SK-N-SH treated with all-trans-retinoic acid at 6 μM for 48 hours (cell line): ENCODE measurements at places on chromosomes 5 and 9.

DNA sequence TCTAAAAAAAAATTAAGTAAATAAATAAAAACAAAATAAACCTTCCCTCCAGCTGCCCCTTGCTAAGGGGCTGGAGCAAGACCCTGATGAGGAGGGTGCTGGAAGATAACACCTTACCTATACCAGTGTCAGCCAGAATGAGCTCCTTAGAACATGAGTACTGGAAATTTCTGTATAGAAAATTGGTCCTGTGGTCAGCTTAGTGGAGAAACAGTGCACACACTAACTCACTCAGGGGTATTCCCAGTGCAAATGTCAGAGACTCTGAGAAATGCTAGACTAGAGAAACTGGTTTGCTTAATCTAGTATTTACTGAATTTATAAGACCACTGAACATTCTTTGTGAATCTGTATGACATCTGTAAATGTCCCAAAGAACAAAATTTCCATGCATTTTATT is 62.1 kb upstream of the CTXN3 start:
- ATAC-seq = no peak

- ATAC-seq = no peak
These were observed 4.8 kb upstream of the CENPH start for GRCh38 chr5:69184621-69185020.

DNA sequence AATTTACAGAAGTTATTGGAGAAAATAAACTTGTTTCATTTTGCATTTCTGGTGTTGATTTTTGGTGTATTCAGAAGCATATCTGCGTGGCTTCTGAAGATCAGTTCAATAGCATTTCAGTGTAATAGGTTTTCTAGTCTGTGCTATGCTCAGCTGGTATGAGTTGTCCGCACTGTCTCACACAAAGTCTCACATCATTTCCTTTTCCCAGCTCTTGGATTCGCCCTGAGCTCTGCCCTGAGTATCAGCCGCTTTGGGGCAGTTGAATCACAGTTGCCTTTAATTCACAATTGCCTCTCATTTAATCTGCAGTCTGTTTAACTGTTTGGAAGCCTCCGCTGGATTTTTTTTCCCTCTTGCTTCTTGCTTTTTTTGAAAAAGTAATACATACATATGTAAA is 6.4 kb upstream of the TTC23L start:
- no peak for ATAC-seq

- no peak for ATAC-seq
These were observed 68.1 kb downstream of the INVS start for GRCh38 chr9:100167176-100167575.

GRCh38 chr9:14993061-14993800 is 83.0 kb upstream of the FREM1 start:
- ATAC-seq = peak; percentile 95

DNA sequence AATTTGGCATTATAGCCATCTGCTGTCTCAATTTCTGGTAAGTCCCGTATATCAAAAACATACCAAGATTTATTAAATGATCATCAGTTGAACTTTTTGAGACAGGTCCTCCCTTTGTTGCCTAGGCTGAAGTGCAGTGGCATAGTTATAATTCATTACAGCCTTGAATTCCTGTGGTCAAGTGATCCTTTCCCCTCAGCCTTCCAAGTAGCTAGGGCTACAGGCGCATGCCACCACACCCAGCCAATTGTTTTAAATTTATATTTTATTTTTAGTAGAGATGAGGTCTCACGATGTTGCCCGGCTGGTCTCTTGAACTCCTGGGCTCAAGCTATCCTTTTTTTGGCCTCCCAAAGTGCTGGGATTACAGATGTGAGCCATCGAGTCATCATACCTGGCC is 418.9 kb downstream of the ARHGEF28 start:
- ATAC-seq = no peak

GRCh38 chr9:84970432-84970831 is 300.9 kb downstream of the NTRK2 start:
- ATAC-seq = no peak

DNA sequence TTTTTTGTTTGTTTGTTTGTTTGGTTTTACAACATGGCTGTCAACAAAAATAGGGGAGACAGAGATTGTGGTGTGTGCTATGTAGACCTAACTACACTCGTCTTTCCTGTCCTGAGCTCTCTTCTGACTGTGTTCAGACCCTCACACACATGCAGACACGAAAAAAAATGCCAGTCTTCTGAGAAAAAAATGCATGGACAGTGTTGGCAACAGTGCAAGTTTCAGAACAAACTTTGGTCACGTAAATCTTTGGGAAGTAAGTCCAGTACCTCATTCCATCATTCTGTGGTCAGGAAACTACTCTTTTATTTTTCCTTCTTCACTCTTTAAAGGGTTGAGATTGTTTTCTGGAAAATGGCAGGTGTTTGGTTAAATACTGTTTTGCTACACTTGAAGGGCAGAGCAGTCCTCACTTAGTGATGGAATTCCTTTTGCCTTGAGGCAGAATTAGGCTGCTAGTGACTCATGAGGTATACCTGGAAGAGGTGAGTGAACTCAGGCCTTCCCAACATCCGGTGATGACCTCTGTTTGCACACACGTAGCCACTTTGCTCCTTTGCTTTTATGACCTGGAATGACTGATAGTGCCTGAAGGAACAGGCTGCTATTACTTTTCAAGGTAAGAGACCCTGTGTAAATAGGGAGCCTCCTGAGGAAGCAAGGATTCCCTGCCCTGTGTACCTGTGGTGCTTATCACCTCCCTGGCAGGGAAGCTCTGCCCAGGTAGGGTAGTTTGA is 81.6 kb upstream of the TNFAIP8 start:
- peak; percentile 36; the same call in 2 of the 3 replicates for ATAC-seq

GRCh38 chr9:121463026-121463807 is 36.4 kb downstream of the GGTA1 start:
- ATAC-seq = peak; percentile 67

GRCh38 chr5:161273410-161273809 is 273.1 kb downstream of the GABRB2 start:
- no peak for ATAC-seq

- peak; percentile 85 for ATAC-seq
These were observed 104.3 kb upstream of the PCSK1 start for GRCh38 chr5:96537386-96537785.
